Stimulated activated CD4-positive, alpha-beta T cell treated with anti-CD3 and anti-CD28 coated beads, TNF-alpha, amount 100 ng/mL, for 1 hour (primary cell): ENCODE measurements at places on chromosomes 6 and 20.

DNA sequence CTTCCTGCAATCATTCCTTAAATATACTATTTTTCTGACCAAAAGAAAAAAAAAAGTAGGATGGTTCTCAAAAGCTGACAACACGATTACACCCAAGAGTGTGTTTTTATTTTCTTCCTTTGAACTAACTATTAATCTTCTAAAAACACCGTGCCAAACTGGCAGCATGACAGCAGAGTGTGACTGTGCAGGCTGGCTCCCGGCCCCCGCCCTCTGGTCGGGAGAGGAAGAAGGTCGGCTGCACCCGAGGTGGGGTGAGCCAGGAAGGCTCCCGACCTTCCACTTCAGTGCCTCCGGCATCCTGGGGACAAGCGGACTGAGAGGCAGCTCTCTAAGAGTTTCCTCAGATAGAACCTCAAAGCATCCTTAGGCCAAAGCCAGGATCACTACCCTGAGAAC lies 29.2 kb downstream of the SLC22A23 start:
- no peak for DNase-seq

DNA sequence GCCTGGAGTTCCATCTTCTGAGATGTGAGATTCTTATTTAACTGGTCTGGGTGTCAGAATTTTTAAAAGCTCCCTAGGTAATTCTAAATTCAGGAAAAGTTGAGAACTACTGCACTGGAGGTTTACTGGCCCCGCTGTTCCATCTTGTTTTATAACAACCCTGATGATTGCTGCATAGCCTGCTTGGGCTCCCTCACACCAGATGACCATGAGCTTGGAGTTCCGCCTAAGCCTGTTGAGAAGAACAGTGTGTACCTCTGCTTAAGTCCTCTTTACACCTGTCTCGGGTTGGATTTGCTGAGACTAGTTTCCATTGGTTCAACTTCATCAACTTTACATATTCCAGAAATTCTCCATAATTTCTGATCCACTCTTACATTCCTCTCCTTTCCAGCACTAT lies 77.9 kb downstream of the FKBP5 start:
- no peak for DNase-seq

DNA sequence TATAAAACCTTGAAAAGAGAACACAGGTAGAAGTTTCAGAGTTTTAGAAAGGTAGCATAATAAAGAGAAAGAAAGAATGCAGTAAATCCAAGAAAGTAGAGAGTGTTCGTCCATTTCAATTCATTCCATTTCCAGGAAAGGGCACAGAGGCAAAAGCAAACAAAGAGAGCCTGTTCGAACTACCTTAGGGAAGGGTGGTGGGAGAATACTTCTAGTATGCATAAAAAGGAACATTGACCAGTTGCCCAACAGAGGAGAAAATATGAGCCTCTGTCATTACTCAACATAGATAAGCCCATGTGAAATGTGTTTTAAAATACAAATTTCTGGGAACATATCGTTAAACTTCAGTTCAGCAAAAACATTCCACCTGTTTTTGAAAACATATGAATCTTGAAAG lies 60.6 kb downstream of the CYP39A1 start:
- DNase-seq, result no peak

DNA sequence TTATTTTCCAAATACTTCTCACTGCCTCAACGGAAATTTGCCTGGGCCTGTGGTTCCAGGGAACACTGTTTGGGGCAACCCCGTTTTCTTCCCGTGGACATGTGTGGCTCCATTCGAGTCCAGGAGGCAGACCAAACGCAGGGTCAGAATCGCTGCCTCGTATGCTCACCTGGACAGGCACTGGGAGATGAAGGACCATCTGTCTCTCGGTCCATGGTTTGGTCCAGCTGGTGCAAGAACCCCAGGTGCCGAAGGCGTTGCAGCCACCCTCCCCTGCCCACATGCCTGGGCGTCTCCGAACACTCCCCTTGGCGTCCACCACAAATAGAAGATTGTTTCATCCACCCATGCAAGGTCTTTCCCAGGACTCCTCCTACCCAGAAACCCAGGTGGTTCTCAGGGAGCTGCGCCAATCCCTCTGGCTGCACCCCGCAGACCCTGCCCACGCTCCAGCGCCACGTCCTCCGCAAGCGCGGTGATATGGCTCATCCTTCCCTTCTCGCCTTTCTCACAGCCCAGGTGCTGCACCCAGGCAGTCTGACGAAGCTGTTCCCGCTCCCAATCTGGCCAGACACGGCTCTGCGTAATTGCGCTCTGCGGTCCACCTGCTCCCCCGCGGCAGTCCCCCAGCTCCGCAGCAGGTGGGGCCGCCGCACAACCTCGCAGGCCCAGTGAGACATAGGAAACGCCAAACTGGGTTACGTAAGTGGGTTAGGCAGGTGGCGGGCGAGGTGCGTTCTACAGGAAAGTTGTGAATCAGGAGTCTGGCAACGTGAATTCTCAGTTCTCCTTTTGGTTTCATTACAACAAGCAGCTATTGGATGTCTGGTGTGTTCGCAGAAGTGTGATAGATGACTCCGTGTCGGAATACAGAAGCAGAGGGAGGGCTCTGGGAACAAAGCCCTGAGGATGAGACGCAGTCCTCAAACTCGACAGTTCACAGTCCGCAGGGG lies 146.2 kb upstream of the ECI2 start:
- no peak for DNase-seq

GRCh38 chr6:26086211-26086610 lies 1.0 kb upstream of the HFE start:
- no peak for DNase-seq

DNA sequence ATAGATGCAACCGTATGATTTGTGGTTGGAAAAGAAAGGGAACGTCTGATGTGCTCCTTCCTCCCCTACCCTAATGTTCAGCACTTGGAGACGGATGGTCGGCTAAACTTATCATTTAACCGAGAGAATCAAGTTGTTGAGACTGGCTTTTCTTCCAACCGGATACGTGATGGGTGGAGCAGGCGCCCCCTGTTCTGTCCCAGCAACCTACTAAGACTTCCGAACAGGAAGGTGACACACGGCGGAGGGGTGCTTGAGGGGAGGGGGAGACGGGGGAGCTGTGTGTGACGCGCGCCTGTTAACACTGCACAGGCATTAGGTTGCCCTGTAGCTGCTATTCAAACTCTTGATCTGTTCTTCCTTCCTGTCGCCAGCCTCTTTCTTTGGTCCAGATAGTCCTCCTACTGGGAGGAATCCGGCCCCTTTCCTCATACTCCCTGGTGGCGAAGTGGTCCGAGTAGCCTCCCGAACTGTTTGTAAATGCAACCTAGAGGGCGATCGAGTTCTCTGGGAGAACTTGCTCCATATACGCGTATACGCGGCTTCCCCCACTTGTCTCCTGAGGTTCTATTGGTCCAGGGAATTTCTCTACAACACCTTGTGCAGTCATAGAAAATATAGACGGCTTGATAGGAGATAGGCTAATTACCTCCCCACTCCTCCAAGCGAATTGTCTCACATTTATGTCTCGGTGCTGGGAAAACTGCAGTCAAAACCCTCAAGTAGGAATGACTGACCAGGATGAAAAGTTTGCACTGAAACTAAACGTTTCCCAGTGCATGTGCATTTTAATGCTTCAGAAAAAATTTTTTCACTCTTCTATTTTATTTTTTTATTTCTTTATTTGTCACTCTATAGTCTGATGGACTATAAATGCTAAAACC lies 126.0 kb upstream of the SLC2A12 start:
- DNase-seq, result peak; percentile 66

DNA sequence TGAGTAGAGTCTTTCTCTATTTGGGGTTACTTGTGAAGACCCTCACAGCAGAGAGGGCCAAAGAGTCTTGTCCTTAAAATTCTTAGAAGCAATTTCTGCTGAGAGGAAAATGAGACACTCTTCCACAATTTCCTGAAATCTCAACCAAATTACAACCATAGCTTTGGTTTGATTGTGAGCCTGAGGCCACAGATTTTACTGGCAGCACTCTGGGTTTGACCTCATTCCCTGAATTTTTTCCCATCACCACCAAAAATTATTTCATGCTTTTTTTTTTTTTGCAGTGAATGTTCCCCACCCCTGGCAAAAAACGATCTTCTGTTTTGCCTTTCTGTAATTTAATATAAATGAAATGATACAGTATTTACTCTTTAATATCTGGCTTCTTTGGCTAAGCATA lies 125.5 kb downstream of the THEMIS start:
- DNase-seq, result no peak

- no peak for DNase-seq
Observed at GRCh38 chr6:36491378-36491965, 48.7 kb downstream of the KCTD20 start.

- DNase-seq, result no peak
Observed at GRCh38 chr6:45424451-45424861, 46.7 kb upstream of the SUPT3H start.

DNA sequence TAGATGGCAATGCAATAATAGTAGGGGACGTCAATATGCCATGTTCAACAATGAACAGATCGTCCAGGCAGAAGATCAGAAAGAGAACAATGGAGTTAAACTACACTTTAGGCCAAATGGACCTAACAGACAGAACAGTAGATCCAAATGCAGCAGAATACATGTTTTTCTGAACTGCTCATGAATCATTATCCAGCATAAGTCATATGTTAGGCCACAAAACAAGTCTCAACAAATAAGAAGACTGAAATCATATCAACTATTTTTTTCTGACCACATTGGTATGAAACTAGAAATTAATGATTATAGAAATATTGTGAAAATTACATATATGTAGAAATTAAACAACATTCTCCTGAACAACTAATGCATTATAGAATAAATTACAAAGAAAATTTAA lies 10.2 kb upstream of the DEFB125 start:
- no peak for DNase-seq

DNA sequence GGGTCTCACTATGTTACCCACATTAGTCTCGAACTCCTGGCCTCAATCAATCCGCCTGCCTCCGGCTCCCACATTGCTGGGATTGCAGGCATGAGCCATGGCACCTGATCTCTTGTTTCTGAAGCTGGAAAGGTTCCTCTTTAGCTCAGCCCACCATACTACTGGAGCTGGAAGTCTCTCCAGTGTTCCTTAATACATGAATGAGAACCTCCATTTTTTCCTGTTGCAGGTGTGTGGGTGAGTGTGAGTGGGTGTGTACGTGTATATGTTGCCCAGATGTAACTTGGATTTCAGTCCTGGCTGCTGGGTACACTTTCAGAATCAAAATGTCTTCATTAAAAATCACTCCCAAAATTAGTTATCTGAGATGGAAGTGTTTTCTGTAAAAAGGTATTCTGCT lies 11.1 kb downstream of the PNPLA1 start:
- no peak for DNase-seq

DNA sequence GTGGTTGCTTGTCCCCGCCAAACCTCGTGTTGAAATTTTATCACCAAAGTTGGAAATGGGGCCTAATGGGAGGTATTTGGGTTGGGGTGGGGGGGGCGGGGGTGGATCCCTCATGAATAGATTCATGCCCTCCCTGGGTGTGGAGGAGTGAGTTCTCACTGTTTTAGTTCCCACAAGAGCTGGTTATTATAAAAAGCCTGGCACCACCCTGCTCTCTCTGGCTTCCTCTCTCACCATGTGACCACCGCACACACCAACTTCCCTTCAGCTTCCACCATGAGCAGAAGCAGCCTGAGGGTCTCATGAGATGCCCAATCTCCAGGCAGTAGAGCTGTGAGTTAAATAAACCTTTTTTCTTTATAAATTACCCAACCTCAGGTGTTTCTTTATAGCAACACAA lies 111.3 kb downstream of the PRDM1 start:
- DNase-seq, result no peak

DNA sequence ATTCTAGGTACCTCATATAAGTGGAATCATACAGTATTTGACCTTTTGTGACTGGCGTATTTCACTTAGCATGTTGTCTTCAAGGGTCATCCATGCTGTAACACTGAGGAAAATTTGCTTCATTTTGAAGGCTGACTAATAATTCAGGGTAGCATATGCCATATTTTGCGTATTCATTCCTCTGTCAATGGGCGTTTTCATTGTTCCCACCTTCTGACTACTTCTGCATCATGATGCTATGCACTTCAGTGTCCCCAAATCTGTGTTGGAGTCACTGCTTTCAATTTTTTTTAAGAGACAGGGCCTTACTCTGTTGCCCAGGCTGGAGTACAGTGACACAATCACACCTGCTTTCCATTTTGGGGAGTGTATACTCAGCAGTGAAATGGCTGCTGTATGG lies 51.6 kb downstream of the SYNDIG1 start:
- DNase-seq, result no peak

DNA sequence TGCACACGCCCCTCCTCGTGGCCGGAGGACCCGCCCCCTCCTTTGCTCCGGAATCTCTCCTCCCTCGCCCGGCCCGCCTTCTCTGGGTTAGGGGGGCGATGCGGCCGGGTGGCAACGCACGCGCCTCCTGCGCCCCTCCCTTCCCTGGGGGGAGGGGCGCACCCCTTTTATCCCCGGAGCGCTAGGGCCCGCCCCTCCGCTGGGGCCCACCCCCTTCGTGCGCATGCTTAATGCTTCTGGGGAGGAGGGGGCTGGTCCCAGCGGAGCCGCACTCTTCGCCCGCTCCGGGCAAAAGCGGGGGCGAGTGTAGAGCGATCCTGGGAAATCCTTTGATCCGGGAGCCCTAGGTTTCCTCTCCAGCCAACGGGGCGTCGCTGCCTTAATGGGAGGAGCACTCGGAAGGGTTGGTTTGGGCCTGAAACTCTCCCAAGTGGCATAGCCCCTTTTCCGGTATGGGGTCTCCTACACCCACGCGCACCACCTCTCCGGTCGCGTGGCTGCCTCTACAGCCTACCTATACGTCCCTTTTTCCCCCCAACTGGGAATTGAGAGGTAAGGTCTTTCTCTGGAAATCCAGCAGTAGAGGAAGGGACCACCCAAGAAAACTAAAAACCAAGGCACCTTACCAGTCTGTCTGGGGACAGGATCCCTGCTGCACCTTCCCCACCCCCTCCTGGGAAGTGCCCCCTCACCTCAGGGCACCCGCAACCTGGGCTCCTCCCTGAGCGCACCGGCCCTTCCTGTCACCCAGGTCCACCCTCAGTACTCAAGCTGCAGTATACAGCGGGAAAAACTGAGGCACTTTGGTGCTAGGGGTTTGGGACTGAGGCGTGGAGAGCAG lies 2.1 kb downstream of the SOX12 start:
- DNase-seq, result peak; percentile 13

DNA sequence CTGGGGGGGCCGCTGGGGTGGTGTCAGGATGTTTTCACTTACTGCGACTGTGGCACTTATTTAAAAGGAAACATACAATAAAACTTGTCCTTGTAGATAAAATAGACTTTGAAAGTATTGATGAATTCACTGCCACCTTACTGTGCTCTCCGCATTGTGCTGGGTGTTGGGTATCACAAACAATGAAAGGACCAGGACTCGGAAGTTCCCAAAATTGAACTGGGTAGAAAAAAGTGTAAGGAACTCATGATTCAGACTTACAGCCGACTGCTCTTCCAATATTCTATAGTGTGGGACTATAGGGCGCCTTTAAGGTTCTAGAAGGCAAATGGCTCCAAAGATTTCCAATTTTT lies 32.1 kb upstream of the ID4 start:
- DNase-seq, result no peak

DNA sequence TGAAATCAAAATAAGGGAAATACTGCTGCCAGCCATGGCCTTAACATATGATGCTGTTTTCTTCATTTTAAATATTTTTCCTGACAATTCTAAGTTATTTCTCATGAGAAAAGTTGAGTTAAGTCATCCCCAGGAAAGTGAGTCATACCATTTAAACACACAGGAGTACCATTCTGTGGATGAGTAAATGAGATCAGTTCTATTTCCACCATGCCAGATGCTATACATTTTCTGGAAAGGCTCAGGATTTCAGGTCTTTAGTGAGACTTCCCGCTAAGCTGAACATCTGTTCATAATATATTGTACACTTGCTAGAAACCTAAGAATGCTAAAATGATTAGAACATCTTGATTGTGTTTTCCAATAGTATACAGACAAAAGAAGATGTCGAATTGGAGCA lies 256.2 kb upstream of the MANEA start:
- DNase-seq, result no peak
